ENCODE measurements at places on chromosomes 6 and 20.
A peak's percentile ranks its signal among the peaks of the same experiment; 100 is the strongest.

DNA sequence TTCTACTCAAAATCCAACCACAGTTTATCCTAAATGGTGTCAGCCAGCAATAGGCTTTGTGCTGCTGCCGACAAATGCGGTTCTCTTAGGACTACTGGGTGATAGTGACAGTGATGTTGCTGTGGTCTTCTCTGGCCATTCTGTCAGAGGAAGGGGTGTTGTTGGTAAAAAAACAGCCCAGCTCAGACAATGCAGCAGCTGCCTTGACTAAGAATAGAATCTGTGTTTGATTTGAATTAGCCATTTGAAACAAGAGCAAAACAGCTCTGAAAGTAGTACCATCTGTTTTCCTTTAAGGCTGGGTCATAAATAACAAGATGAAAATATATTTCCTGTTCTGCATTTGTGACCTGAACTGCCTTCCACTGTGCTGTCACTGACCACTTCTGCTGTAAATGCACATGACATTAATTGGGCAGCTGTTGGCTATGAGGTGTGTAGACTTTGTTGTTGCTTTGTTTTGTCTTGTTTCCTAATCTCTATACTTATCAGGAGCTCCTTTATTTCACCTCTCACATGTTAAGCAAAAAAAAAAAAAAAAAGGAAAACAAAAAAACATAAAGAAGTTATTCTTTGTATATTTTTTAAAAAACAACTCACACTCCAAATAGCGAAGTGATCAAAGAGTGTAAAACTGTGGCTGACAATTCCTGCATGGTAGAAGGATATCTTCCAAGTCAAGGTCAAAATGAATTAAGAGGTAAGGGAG is 497.8 kb upstream of the ARID1B start:
- no peak for DNase-seq

- DNase-seq: peak; percentile 12
Measured at GRCh38 chr6:79466207-79466834, 70.9 kb downstream of the LCA5 start.

- no peak for DNase-seq
Measured at GRCh38 chr6:168541307-168541706, 100.3 kb downstream of the SMOC2 start.

DNA sequence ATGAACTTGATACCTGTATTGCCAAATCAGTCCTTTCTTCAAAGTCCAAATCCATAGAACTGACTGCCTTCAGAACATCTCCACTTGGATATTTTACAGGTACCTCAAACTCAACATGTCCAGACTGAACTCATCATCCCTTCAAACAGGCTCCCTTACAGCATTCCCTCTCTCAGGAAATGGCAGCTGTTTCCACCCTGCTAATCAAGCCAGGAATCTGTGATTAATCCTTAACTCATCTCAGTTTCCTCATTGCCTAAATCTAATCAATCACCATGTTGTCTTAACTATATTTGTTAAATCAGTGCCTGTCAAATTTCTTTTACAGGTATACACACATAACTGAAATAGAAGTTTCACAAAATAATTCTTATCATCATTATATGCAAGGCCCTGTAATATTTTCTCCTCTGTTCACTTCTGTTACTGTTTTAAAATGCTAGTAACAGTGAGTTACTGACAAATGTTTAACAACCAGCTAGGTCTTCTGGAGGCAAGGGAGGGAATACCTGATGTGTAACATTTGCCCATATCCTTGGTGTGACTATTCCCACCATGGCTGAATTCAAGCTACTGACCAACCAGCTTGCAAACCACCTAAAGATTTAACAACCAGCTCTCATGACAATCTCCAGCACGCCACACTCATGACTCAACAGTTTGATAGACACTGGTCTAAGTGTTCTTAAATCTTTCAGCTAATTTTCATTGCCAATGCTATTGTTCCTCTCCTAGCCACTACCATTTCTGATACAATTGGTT is 124.9 kb downstream of the ADAT2 start:
- no peak for DNase-seq

DNA sequence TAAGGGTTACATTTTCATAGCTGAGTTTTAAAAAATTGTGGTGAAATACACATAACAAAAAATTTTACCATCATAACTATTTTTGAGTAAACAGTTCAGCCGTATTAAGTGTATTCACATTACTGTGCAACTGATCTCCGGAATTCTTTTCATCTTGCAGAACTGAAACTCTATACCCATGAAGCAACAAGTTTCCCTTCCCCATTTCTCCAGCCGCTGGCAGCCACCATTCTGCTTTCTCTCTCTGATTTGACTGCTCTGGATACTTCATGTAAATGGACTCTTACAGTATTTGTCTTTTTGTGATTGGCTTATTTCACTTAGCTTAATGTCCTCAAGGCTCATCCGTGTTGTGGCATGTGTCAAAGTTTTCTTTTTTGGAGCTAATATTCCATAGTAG is 341.6 kb downstream of the QKI start:
- DNase-seq: no peak

GRCh38 chr6:56484669-56485068 is 158.0 kb downstream of the DST start:
- no peak for DNase-seq

DNA sequence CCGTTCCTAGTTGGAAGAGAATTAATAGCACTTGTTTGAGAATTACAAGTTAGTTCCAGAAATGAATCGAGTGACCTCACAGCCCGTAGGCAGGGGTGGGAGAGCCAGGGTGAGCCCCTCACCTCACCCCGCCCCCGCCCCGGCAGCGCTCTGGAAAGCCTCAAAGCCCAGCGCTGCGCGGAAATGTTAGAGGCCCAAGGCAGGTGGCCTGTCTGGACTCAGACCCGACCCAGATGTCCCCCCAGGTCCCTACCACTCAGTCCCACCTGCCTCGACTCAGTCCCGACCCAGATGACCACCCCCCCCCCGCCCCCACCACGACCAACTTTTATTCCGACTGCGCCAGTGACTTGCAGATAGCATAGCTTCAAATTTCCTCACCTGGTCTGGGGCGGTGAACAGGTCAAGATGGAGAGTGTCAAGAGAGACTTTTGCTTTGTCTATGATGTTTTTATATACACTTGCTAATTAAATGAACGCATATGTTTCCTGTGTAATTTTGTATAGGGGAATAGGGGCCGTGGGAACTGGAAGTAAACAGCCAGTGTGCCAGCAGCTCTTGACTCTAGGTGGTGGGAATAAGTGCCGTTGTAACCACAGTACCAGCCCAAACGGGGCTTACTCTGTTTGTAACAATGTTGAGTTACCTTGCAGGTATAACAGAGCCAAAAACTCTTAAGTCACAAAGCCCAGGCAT is 1.2 kb upstream of the PXDC1 start:
- no peak for DNase-seq

GRCh38 chr20:61354501-61354900 is 102.4 kb downstream of the CDH4 start:
- DNase-seq: no peak

DNA sequence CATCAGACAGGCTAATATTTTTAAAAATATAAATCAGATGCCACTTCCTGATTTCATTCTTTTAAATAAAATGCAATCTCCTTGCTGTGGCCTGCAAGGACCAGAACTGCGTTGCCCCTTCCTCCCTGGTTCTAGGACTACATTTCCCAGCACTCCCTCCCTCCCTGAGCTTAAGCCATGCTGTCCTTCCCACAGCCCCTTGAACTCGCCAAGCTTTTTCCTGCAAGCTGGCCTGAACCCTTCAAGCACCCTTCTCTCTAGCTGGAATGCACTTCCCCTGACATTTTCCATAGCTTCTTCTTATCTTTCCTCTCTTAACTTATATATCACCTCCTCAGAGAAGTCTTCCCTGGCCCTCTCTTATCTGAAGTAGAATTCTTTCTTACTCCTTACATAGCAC is 6.1 kb upstream of the DOK5 start:
- no peak for DNase-seq

GRCh38 chr6:72418495-72418894 is 203.4 kb upstream of the KCNQ5 start:
- DNase-seq: no peak

GRCh38 chr6:146550911-146551310 is 7.3 kb downstream of the RAB32 start:
- DNase-seq: no peak

- no peak for DNase-seq
Measured at GRCh38 chr6:155493026-155493693, 37.5 kb upstream of the NOX3 start.

DNA sequence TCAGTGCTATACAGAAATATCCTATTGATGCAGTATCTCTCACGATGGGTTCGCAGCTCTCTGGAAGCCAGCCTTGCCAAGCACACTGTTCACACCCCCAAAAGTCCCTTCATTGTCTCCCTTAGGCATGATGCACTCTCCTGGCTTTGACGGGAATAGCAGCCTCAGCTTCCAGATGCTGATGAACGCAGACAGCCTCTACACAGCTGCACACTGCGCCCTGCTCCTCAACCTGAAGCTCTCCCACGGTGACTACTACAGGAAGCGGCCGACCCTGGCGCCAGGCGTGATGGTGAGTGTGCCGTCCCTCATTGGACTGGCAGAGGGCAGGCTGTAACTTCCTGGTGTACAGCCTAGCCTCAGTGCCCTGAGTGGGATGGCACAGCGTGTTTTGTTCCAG is 60.0 kb upstream of the PBOV1 start:
- no peak for DNase-seq

DNA sequence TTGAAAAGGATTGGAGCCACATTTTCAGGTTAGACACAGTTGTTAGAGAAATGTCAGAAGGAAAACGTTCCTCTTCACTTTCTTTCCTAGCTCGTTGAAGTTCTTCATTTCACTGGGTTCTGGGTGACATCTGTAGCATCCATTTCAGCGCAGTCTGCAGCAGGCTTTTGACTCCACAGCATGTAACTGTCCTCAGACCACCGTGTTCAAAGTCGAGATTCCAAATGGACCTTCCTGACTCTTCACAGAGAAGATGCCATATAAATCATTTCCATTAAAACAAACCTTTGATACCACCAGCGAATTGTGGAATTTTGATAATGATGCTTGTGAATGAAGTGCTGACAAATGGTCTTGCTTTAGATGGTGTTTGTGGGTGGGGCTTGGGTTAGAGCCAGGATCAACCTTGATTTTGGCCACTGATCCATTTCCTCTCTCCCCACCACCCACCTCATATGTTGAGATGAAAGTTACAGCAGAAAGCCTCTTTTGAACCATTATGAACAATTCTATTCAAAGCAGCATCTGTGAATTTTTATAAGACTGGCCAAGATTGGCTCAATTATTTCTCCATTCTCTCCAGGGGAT is 185.3 kb upstream of the PREP start:
- DNase-seq: no peak

GRCh38 chr6:150981095-150981494 is 115.6 kb downstream of the MTHFD1L start:
- no peak for DNase-seq

GRCh38 chr6:42410861-42411260 is 40.9 kb downstream of the TRERF1 start:
- no peak for DNase-seq

- DNase-seq: peak; percentile 74
Measured at GRCh38 chr6:56890683-56891429, 64.1 kb upstream of the BEND6 start.

DNA sequence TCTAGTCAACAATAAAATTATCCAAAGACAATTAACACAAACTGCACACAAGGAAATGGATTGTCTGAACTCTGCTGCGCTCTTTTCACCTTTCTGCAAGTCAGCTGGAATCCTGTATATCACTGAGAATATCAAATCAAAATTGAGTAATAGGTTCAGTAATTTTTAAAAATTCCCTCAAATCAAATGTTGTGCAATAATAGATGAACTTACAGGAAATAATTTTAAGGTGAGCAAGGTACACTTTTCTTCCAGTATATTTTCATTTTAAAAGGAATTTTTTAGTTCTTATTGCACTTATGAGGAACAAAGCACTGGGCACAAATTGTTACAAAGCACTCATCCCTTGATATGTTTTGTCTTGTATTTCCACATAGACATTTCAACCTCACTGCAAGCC is 1.2 kb downstream of the SAYSD1 start:
- DNase-seq: no peak

- DNase-seq: no peak
Measured at GRCh38 chr6:35521235-35521634, 8.5 kb upstream of the TULP1 start.

DNA sequence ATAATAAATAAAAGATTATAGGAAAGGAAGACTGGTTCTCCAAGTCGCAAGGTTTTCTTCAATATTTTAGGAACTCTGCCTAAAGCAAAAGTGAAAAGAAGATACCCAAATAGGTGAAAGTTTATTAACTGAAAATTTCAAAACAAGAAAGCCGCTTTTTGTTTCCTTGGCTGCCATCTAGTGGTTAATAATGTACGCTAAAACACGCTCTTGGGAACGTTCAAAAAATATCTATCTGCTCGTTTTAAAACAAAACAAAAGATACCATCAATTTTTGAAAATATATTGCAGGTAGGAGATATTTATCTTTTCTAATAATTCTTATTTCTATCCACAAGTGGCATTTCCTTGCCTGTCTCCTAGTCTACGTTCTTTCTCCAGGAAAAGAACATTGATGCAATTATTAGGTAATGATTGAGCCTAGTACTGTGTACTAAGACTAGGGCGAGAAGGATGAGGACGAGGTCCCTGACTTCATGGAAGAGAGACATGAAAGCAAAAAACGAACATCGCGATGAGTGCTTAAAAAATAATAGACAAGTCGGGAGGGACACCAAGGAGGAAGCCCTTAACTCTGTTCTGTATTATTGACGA is 97.2 kb downstream of the SPTLC3 start:
- DNase-seq: peak; percentile 32

- no peak for DNase-seq
Measured at GRCh38 chr6:70266142-70266541, 36.7 kb downstream of the COL9A1 start.

GRCh38 chr20:3875378-3875974 is 13.7 kb upstream of the PANK2 start:
- no peak for DNase-seq

DNA sequence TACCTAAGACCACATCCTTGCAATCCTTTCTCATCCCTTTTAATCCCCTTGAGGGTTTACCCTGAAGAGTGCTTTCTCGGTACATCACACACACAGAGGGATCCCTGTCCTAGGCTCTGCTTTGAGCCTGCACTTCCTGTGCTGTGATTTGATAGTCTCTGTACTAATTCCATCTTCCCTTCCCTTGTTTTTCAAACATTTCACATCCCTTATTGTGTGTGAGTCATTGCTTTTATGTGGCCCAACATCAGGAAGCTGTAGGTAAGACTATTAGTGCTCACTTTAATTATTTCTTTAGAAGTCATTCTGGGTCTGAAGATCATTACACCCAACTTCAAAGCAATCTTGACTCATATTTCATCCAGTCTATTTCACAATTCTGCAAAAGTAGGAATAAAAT is 57.2 kb upstream of the ANKEF1 start:
- no peak for DNase-seq

GRCh38 chr6:131107151-131107550 is 28.1 kb upstream of the AKAP7 start:
- DNase-seq: no peak
